Urinary bladder (tissue), 4 donors: ENCODE measurements at places on chromosomes 2 and 18. TPM values are rescaled to one million over a fixed set of nuclear protein-coding genes. Genes with fewer than 3 reads are reported as not detected.

The HAAO gene
- total RNA-seq = 10.6 TPM

The DLGAP1 gene
- total RNA-seq = 7.5 TPM

The CHRNA1 gene
- 6.3 TPM for total RNA-seq

The ZNF804A gene
- total RNA-seq = 4.3 TPM

The CENPA gene
- total RNA-seq = 6.1 TPM

The PRSS56 gene
- total RNA-seq = not detected

The FNDC4 gene
- total RNA-seq = 7.0 TPM

The NFATC1 gene
- total RNA-seq = 11.3 TPM

The IRS1 gene
- total RNA-seq = 28.5 TPM

- DNase-seq = no peak
These were observed 261.2 kb downstream of the BCL11A start for GRCh38 chr2:60292242-60292641.

DNA sequence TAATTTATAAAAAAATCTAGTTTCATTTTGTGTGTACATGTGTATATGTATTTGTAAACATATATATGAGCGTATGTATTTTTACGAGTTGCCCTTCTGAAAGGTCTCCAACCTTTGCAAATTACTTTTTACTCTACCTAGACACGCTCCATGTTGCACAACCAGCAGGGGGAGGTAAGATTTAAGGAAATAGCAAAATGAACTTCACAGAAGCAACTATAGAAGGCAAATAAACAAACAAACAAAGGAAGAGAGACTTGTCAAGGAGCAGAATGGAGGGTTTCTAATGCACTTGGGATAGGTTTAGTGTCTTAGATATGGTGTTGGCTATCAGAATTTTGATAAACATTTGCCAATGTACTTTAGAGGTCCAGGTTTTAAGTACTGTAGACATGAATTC lies 820.5 kb upstream of the POU3F3 start:
- no peak for DNase-seq

DNA sequence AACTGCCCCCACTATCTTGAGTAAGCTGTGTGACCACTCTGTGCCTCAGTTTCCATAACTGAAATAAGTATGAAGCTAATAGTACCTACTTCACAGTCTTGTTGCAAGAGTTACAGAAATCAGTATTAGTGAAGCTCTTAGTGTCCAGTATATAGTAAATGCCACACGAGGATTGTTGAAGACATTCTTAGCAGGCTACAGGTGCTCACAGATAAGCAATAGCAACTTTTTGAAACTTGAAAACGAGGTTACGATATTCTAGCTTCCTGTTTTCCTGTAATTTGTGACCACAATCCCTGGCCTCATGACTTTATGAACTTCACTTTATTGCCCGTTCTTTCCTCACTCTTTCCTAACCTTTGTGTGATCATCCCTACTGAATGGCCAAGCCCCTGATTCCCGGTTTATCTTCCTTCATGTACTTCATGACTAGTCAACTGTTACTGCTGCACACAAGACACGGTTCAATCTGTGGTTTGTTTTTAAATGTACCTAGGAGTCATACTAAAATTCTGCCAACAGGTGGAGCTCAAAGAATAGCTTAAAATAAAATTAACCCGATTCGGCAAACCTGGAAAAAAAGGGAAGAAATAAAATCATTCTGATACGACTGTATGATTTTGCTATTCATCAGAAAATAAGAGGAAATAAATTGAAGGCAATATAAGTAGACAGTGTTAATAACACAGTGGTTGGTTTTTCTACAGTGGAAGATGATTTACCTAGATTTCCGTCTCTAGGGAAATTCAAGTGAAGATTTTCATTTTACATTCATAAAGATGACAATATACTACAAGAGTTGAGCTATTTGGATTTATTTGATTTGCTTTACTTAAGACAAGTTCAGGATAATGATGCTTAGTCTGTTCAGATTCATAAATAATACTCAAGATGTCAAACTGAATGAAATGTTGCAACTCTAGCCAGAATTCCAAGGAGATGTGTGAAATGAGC lies 38.1 kb upstream of the STAT1 start:
- DNase-seq = peak; percentile 36

- DNase-seq = no peak
These were observed 18.1 kb downstream of the CAPN14 start for GRCh38 chr2:31199206-31199605.

GRCh38 chr18:73688851-73689711 lies 458.6 kb downstream of the FBXO15 start:
- no peak for DNase-seq

- DNase-seq = no peak
These were observed 213.4 kb upstream of the REG3G start for GRCh38 chr2:78811955-78812610.

GRCh38 chr18:8045884-8046281 lies 478.8 kb downstream of the PTPRM start:
- DNase-seq = no peak

- DNase-seq = no peak
These were observed 477.4 kb downstream of the CPS1 start for GRCh38 chr2:211033765-211034164.

- no peak for DNase-seq
These were observed 10.1 kb upstream of the LCLAT1 start for GRCh38 chr2:30436859-30437435.

DNA sequence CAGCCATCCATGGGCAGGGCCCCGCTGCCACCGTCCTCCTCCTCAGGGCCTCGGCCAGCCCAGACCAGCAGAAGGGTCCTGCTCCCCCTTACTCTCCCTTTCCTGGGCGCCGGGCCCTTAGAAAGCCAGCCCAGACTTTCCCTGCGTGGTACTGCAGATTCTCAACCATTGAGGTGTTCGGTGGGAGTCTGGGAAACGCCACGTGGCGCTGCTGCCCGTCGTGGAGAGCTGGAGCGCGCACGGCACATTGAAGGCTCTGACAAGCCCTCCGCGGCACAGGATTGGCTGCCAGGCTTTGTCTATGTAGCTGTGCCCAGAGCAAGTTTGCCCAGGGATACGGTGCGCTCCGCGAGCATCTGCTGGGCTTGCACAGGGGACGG lies 10.4 kb upstream of the KLHL30 start:
- no peak for DNase-seq

- DNase-seq = no peak
These were observed 382.9 kb downstream of the DSEL start for GRCh38 chr18:67133669-67134068.

- no peak for DNase-seq
These were observed 42.3 kb downstream of the SPRED2 start for GRCh38 chr2:65390134-65390533.

GRCh38 chr2:218419630-218420216 lies 800 bp downstream of the VIL1 start:
- no peak for DNase-seq

GRCh38 chr18:74975001-74975400 lies 233.9 kb downstream of the PTGR3 start:
- no peak for DNase-seq

DNA sequence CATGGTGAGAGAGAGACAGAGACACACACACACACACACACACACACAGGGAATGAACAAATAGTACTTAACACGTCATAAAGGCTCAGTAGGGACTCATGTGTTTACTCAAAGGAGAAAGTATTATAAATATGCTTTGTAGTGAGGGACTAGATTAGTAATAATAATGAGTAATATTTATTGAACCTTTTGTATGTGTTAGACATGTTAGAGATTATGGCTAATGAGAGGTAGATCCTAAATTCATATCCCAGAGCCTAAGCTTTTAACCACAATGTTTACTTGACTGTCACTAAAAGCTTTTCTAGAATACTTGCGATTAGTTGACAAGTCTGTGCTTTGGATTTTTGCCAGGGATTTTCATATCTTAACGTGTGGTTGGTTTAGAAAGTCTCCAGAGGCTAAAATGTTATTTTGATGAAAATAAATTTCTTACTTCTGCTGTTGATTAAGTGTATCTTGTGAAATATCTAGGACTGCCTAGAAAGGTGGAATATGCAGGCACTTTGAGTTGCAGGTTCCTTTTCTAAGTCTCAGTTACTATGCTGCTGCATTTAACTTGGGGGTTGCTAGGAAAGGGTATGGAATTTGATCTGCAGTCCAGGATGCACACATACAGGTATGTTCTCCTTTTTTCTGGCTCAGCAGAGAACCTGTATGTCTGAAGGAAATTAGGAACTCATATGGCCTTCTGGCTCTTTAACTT lies 64.5 kb downstream of the UBR3 start:
- DNase-seq = no peak

DNA sequence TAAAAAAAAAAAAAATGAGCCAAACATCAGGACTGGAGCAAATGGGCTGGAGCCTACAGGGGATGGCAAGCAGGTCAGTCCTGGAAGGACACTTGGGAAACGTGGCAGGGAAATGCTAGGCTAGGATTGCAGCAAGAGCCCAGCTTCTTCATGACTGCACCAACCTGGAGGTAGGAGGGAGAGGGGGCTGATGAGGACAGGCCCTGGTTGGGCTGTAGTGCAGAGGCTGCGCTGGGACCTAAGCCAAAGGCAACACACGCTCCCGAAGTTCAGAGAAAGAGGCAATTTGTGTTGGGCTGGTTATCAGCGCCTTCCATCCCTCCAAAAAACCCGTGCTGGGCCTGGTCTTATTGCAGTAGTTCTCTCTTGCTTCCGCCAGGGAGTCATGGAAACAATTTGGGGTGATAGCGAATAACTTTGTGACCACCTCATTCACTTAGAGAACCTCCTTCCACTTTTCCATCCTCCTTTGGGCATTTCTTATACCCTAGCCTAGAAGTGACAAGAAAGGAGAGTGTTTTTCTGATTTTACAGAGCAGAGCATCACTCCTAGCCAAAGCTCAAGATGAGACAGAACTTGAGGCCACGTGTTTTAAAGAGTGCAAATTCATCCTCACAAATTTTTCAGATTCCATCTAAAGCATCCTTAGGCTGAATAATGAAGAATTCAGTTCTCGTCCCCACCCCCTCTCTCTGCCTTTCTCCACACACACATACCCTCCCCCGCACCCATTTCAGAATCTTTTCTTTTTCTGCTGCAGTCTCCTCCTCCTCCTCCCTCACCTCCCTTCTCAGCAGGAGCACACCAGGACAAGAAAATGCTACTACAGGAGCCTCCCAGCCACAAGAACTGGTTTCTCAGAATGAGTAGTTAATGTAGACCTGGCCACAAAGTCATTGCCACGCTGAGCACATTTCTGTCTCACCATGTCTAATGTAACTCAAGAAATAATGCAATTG lies 82.5 kb upstream of the STPG4 start:
- DNase-seq = peak; percentile 57
